NCI-H1694 treated with DMSO at 0.1 percent for 48 hours (cell line): ENCODE measurements at places on chromosomes 7 and 10.
A peak's percentile ranks its signal among the peaks of the same experiment; 100 is the strongest.

GRCh38 chr7:12089951-12090756, 120.9 kb upstream of the TMEM106B start:
- DNase-seq, result no peak

GRCh38 chr7:120869700-120870099, 11.8 kb upstream of the TSPAN12 start:
- DNase-seq, result no peak

GRCh38 chr10:561721-562120, 127.7 kb downstream of the DIP2C start:
- peak; percentile 69 for DNase-seq

DNA sequence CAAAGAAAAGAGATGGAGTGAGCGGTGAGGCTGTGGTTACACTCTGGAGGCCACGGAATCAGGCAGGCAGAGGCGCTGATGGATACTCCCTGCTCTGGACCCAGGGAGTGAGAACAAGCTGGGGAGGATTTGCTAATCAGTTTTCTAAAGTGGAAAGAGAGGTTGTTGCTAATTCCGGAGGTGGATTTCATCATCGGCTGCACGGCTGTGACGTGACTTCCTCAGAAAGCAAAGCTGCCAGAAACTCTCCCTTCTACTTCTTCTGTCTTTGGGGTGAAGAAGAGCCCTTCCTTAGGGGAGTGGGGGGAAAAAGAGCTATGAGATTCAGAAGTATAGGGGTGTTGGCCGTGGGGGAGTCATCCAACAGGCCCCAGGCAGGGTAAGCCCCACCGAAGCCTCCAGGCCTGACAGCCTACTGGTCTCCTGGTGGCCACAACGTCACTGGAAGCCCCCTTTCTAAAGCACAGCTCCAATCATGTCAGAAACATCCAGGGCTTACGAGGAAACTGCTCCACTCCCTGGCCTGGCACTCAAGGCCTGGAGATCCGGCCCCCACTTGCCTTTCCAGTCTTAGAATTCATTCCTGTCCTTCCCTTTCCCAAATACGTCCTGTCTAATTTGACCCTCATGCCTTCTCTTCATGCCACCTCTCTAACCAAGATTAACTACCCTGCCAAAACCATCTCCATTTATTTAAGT, 114.5 kb downstream of the HIP1 start:
- no peak for DNase-seq

- peak; percentile 39 for DNase-seq
Measured at GRCh38 chr7:129343099-129343700, 91.0 kb upstream of the STRIP2 start.

DNA sequence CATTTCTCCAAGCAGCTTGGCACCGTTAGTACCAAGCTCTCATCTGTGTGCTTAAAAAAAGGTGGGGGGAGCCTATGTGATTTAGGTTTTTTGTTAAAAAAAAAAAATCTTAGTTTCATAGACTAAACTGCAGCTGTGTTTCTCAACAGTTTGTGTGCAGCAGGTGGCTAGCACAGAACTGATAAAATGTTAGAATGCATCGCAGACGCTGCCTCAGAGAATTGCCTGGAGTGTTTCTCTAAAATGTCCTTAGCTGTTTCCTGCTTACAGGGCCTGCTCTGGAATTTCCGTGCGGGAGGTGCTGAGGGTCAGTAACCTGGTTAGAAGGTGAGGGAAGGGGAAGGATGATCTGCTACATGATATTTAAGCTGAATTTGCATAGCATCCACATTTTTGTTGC, 268.9 kb downstream of the PLXDC2 start:
- DNase-seq, result no peak

DNA sequence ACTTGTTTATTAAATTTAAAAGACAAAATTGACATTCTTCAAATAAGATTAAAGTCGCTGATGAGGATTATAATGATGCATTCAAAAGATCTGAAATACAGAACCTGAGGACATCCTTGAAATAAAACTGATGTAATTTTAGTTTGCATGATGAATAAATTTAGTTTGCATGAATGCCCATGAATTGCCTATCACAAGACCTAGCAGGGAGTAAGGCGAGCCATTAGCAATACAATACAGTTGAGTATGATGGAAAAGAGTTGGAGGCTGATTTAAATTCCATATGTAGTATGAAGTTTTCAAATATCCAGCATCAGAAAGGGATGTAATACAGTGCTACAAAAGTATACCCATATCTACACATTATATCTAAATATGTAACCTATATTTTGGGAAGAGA, 321.3 kb downstream of the CACNA2D1 start:
- no peak for DNase-seq

DNA sequence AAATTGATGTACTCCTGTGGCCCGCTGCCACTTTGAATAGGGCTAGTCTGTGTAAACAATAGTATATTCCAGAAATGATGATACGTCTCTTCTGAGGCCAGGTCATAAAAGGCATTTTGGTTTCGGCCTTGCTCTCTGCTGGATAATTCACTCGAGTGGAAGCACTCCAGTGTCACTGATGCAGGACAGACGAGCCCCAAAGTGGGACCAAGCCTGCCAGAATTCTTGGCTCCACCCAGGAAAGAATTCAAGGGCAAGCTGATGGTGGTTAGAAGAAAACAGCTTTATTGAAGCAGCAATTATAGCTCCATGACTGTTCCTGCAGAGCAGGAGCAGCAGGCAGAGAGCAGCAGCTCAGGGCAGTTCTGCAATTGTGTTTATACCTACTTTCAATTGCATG, 717.6 kb downstream of the GRM8 start:
- no peak for DNase-seq

GRCh38 chr7:146424084-146424483, 307.5 kb downstream of the CNTNAP2 start:
- DNase-seq, result no peak

DNA sequence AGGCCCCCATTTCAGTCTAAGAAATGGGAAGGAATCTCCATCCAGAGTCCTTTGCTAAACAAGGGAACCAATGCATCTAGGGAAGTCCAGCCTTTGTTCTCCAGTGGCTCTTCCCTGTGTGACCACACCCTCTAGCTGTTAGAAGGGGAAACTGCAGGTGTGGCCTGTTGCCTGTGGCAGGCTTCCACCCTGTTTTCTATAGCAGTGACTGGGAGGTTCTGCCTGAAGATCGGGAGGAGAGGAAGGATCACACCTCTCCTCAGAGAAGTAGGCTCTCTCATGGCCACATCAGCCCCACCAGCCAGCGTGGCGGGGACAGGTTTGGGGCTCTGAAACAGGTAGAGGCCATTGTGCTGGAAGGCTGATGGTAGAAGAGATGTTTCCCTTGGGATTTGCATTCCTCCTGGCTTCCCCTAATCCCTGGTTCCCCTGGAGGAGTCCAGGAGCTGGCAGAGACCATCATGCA, 47.7 kb upstream of the TRIM8 start:
- DNase-seq, result peak; percentile 38

GRCh38 chr7:43784030-43784584, 25.6 kb downstream of the BLVRA start:
- no peak for DNase-seq

- DNase-seq, result no peak
Measured at GRCh38 chr7:24949884-24950283, 30.1 kb downstream of the OSBPL3 start.

DNA sequence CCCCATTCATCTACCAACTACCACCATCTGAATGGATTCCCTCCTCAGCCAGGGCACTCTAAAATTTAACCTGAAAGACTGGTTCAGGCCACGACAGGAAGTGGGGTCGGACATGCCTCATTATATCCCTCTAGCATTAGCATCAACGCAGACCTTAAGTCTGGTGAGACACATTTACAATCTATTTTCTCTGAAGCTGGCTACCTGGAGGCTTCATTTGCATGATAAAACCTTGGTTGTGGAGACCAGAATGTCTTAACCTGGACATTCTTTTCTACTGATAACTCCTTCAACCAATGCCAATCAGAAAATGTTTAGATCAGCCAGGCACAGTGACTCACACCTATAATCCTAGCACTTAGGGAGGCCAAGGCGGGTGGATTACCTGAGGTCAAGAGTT, 42.3 kb downstream of the SVOPL start:
- no peak for DNase-seq

DNA sequence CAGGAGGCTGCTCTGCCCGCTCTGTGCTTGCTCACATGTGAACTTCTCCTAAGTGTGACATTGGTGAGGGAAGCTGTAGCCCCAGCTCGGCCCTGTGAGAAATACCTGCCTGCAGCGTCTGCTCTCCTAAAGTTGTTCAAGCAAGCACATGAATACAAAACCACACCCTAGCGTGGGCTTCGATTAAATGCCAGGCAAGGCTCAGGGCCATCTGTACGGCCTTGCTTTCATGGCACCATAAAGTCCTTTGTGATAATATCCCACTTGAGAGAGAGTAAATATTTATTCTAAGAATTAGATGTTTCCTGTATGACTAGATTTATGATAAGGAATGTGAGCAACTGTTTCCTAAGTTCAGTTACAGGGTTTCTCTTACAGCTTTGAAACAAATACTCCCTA, 262.8 kb upstream of the KLF14 start:
- no peak for DNase-seq

GRCh38 chr7:36545291-36545690, 155.6 kb downstream of the ANLN start:
- peak; percentile 26 for DNase-seq

GRCh38 chr7:7639421-7639820, 1.1 kb upstream of the UMAD1 start:
- no peak for DNase-seq

DNA sequence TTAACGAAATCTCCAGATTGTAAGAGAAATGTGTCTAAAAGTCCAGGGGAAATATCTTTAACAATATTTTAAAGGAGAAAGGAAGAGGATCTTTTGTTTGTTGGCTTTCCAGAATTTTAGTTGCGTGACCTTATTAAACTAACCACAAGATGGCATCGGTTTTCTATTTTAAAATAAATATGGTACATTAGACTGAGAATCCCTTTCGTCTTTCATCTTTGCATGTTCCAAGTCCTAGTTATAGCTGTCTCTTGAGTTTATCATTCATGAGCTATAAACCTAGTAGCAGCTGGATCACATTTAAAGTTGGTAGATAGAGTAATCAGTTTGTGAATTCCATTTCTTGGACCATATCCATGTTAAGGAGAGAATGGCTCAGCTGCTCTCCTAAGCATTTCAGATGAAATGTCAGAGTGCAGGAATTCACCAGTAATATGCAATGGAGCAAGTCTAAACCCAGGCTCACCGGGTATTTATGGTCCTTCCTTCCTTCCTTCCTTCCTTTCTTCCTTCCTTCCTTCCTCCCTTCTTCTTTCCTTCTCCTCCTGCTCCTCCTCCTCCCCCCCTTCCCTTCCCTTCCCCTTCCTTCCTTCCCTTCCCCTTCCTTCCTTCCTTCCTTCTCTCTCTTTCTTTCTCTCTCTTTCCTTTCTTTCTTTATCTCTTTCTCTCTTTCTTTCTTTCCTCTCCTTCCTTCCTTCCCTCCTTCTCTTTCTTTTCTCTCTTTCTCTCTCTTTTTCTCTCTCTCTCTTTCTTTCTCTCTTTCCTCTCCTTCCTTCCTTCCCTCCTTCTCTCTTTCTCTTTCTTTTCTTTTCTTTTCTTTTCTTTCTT, 57.8 kb upstream of the RAB18 start:
- peak; percentile 27 for DNase-seq

GRCh38 chr7:128094686-128095085, 63.4 kb upstream of the LRRC4 start:
- no peak for DNase-seq

- DNase-seq, result peak; percentile 44
Measured at GRCh38 chr10:33334805-33335550, 511 bp upstream of the NRP1 start.

DNA sequence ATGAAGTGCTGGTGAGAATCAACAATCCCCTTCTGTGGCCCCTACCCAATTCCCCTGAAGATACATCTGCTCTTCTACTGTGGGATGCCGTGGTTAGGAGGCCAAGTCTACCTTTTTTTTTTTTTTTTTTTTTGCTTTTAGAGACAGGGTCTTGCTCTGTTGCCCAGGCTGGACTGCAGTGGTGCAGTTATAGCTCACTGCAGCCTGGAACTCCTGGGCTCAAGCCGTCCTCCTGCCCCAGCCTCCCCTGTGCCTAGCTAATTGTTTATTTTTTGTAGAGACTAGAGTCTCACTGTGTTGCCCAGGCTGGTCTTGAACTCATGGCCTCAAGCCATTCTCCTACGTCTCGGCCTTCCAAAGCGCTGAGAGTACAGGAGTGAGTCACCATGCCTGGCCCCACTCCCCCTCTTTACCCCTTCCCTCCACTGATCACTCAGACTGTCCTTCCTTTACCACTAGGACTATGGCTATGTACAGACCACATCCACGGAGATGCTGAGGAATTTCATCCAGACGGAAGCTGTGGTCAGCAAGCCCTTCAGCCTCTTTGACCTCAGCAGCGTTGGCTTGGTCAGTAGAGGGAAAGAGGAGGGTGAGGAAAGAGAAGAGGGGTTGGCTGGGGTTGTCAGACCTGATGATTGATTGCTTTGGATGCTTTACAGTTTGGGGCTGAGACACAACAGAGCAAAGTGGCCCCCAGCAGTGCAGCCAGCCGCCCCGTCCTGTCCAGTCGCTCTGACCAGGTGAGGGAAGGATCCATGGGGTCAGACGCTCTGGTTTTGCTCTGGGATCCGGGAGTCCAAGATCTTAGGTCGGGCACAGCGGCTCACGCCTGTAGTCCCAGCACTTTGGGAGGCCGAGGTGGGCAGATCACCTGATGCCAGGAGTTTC, 1.8 kb downstream of the AP4M1 start:
- DNase-seq, result no peak

- DNase-seq, result no peak
Measured at GRCh38 chr10:127044186-127044585, 139.0 kb downstream of the DOCK1 start.

GRCh38 chr7:157980774-157981173, 606.8 kb downstream of the PTPRN2 start:
- no peak for DNase-seq

GRCh38 chr7:71846160-71846559, 566.0 kb downstream of the CALN1 start:
- no peak for DNase-seq

GRCh38 chr10:59284118-59284975, 78.0 kb downstream of the FAM13C start:
- DNase-seq, result peak; percentile 6

- no peak for DNase-seq
Measured at GRCh38 chr7:79790656-79791262, 337.3 kb upstream of the MAGI2 start.

- DNase-seq, result no peak
Measured at GRCh38 chr7:40403703-40404476, 269.1 kb downstream of the SUGCT start.

- DNase-seq, result no peak
Measured at GRCh38 chr10:34262985-34263384, 552.1 kb downstream of the PARD3 start.

GRCh38 chr10:117656385-117657367, 114.1 kb downstream of the EMX2 start:
- DNase-seq, result no peak

- no peak for DNase-seq
Measured at GRCh38 chr10:80526742-80527141, 11.0 kb upstream of the SH2D4B start.

GRCh38 chr10:85666102-85666501, 700.5 kb downstream of the GRID1 start:
- DNase-seq, result no peak

- DNase-seq, result no peak
Measured at GRCh38 chr7:18978108-18978495, 139.3 kb downstream of the TWIST1 start.

GRCh38 chr10:124010024-124010423, 83.4 kb downstream of the CHST15 start:
- DNase-seq, result no peak
